ENCODE measurements at places on chromosomes 5 and 9.

DNA sequence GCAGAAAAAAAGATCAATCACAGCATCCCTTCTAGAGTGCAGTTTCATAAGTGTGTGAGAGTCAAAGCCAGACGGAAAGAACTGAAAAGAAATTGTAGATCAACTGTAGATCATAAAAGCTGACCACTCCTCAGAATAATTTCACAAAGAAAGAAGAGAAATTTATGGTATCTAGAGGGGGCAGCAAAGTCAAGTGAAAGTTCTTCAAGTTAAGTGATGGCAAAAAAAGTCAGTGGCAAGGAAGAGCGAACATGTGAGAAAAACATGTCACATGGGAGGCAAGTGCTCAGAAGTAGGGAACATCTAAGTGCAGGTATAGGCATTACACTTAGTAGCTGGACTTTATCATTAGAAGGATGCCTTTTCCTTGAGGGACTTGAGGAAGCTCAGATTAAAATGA is 245.1 kb upstream of the ISL1 start:
- DNase-seq, result no peak

GRCh38 chr9:121386442-121387175 is 16.6 kb upstream of the STOM start:
- DNase-seq, result no peak

DNA sequence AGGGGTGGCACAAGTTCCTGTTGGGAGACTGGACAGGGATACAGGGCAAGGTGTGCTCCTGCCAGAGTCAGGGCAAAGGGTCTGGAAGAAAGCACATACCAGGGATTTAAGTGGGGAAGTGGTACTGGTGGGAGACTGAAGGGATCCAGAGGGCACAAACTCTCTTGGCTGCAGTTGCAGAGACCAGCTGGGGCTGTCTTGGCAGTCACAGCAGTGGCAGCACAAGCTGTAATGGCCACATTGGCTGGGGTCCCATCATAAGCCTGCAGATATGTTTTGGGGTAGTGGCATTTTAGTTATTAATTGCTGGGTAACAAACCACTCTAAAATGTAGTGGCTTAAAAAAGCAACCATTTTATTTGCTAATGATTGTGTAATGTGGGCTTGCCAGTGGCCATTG is 492.2 kb downstream of the ENC1 start:
- DNase-seq, result no peak

- no peak for DNase-seq
Measured at GRCh38 chr9:69940674-69941073, 103.0 kb upstream of the MAMDC2 start.

DNA sequence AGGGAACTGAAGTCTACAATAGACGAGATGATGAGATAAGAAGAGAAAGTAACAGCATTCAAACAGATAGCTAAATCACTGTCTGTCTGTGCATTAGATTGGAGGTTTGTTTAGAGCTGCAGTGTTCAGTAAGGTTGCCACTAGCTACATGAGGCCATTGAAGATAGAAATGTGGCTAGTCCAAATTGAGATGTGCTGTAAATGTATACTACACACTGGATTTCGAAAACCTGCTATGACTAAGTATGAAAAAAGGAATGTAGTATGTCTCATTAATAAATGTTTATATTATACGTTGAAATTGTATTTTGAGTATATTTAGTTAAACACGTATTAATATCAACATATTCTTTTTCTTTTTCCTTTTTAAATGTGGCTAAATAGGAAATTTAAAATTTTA is 142.1 kb downstream of the XRCC4 start:
- DNase-seq, result no peak

DNA sequence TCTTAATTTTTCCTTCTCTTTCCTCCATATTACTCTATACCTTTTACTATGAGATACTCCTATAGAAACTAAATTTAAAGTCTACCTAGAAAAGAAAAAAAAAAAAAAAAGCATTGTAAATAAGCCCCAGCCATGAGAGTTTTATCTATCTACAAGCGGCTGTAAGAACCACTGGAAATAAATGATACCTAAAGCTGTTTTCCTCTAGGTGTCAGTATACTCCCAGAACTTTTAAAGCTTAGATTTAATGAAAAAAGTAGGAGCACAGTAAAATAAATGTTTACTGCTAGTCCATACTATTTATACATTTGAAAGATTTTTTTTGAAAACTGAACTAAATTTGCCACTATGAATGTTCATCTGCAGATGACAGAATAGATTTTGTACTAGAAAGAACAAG is 26.2 kb downstream of the TYRP1 start:
- DNase-seq, result no peak

GRCh38 chr5:111703662-111704061 is 53.3 kb downstream of the NREP start:
- no peak for DNase-seq
